ENCODE measurements at places on chromosomes 13 and 19. TPM values are rescaled to one million over a fixed set of nuclear protein-coding genes. Genes with fewer than 3 reads are reported as not detected.

GRCh38 chr19:2993579-2993978 is 16.2 kb downstream of the TLE6 start:
- no peak overlapping the region for H3K27ac ChIP-seq
- H3K27me3 ChIP-seq: no peaks in the 10 kb centered on the region
- H3K36me3 ChIP-seq: peaks cover 6% of the 10 kb centered on the region
- DNase-seq: no peak
- peaks cover 12% of the 10 kb centered on the region for H3K4me1 ChIP-seq
- no peak overlapping the region for H3K4me3 ChIP-seq

- no peaks in the 10 kb centered on the region for H3K27me3 ChIP-seq
- H3K4me1 ChIP-seq: no peaks in the 10 kb centered on the region
- H3K4me3 ChIP-seq: no peak overlapping the region
- no peak for DNase-seq
These were observed 12.6 kb downstream of the ATP11A start for GRCh38 chr13:112702341-112702985.

DNA sequence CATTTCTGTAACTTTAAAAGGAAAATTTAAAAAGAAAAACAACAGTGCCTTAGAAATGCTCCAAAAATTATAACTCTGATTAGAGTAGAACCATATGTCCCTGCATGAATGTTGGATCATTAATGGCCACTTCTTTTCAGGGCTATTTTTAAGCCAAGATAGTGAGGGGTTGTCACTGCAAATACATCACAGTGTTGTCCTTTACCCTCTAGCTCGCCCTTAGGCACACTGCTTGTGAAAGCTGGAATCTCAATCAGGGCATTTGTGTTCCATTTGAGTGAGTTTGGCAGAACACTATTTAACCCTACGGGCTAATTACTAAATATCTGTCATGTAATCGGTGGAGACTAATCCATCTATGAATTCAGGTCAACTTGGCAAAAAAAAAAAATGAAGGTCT is 212.2 kb downstream of the NHLRC3 start:
- no peak overlapping the region for H3K27ac ChIP-seq
- peaks cover 69% of the 10 kb centered on the region for H3K27me3 ChIP-seq
- DNase-seq: no peak
- H3K36me3 ChIP-seq: no peaks in the 10 kb centered on the region

DNA sequence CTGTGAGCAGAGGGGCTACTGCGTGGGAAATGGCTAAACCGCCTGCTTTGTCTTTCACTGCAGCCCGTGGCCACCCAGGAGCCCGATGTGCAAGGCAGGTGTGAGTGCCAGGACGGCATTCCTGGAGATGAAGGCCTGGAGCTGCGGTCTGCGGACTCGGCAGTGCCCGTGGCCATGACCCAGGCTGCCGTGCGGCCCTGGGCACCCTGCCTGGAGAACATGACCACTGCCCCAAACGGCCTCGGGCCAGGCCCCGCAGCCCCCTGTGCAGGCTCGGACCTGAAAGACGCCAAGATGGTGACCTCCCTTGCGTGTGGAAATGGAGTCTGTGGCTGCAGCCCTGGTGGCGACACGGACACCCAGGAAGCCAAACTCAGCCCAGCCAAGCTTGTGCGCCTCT is 62.2 kb downstream of the SPATA13 start:
- no peak overlapping the region for H3K27ac ChIP-seq
- H3K4me1 ChIP-seq: no peaks in the 10 kb centered on the region
- no peaks in the 10 kb centered on the region for H3K36me3 ChIP-seq
- no peak for DNase-seq
- no peak overlapping the region for H3K4me3 ChIP-seq

GRCh38 chr13:43478211-43478610 is 308.6 kb downstream of the ENOX1 start:
- no peak for DNase-seq
- no peak overlapping the region for H3K4me3 ChIP-seq
- H3K27me3 ChIP-seq: no peaks in the 10 kb centered on the region
- H3K36me3 ChIP-seq: no peaks in the 10 kb centered on the region
- no peaks in the 10 kb centered on the region for H3K4me1 ChIP-seq

- H3K27ac ChIP-seq: no peak overlapping the region
- no peak for DNase-seq
- H3K4me1 ChIP-seq: peaks cover 5% of the 10 kb centered on the region
- no peaks in the 10 kb centered on the region for H3K36me3 ChIP-seq
These were observed 699.0 kb downstream of the FGF9 start for GRCh38 chr13:22369840-22370239.

GRCh38 chr13:95387733-95388207 is 86.5 kb upstream of the ABCC4 start:
- H3K36me3 ChIP-seq: no peaks in the 10 kb centered on the region
- H3K27me3 ChIP-seq: peaks cover 36% of the 10 kb centered on the region
- DNase-seq: no peak

The TJP3 gene
- total RNA-seq: 0.69 TPM

GRCh38 chr13:40613192-40613818 is 53.1 kb downstream of the FOXO1 start:
- H3K27ac ChIP-seq: no peak overlapping the region
- peaks cover 95% of the 10 kb centered on the region for H3K36me3 ChIP-seq
- DNase-seq: no peak
- H3K27me3 ChIP-seq: no peaks in the 10 kb centered on the region
- H3K4me1 ChIP-seq: peaks cover 42% of the 10 kb centered on the region

- DNase-seq: no peak
- peaks cover 43% of the 10 kb centered on the region for H3K4me1 ChIP-seq
- no peak overlapping the region for H3K27ac ChIP-seq
- no peaks in the 10 kb centered on the region for H3K27me3 ChIP-seq
- no peak overlapping the region for H3K4me3 ChIP-seq
These were observed 4.9 kb downstream of the MED26 start for GRCh38 chr19:16623066-16623465.

- H3K27me3 ChIP-seq: no peaks in the 10 kb centered on the region
- no peak overlapping the region for H3K27ac ChIP-seq
- peaks cover 89% of the 10 kb centered on the region for H3K36me3 ChIP-seq
- no peak for DNase-seq
- no peak overlapping the region for H3K4me3 ChIP-seq
- peaks cover 13% of the 10 kb centered on the region for H3K4me1 ChIP-seq
These were observed 22.8 kb downstream of the CAPN12 start for GRCh38 chr19:38721496-38721895.

GRCh38 chr13:61045251-61045650 is 370.4 kb downstream of the PCDH20 start:
- H3K27me3 ChIP-seq: peaks cover 21% of the 10 kb centered on the region
- no peaks in the 10 kb centered on the region for H3K4me1 ChIP-seq
- H3K4me3 ChIP-seq: no peak overlapping the region
- DNase-seq: no peak

DNA sequence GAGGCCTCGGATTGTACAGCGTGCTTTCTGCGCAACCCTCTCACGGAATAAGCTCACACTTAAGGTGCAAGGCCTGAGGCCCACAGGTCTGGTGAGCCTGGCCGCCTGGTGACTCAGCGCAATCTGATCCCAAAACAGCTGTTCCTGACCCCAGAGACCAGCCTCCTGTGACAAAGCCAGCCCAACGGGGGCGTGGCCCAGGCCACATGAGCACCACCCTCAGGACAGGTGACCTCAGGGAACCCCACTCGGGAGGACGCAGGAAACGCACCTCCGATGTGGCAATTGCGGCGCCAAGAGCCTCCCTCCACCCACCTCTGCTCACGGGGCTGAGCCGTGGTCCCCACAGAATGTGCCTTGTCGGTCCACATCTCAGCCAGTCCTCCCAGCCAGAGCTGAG is 26.4 kb downstream of the GRTP1 start:
- no peaks in the 10 kb centered on the region for H3K4me1 ChIP-seq
- H3K4me3 ChIP-seq: no peak overlapping the region
- no peaks in the 10 kb centered on the region for H3K36me3 ChIP-seq
- no peaks in the 10 kb centered on the region for H3K27me3 ChIP-seq
- H3K27ac ChIP-seq: no peak overlapping the region
- no peak for DNase-seq

DNA sequence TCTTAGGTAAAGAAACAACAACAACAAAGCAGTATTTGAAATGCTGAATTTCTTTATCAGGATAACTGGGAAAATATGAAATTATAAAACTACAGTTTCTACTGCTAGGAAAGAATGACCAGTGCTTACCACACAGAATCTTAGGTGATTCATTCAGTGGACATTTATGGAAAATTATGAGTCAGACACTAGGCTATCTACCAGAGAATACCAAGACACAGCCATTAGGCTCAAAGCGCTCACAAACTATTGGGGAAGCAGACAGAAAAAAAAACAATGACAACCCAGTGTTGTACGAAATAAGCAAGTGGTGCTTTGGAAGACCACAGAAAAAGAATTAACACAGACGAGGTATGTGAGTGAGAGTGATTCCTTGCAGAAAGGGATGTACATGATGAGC is 1019.5 kb downstream of the PCDH9 start:
- no peaks in the 10 kb centered on the region for H3K27me3 ChIP-seq
- H3K36me3 ChIP-seq: no peaks in the 10 kb centered on the region
- H3K27ac ChIP-seq: peak overlapping the region; percentile 40
- no peak overlapping the region for H3K4me3 ChIP-seq

The ANKLE1 gene
- 1.0 TPM for total RNA-seq

DNA sequence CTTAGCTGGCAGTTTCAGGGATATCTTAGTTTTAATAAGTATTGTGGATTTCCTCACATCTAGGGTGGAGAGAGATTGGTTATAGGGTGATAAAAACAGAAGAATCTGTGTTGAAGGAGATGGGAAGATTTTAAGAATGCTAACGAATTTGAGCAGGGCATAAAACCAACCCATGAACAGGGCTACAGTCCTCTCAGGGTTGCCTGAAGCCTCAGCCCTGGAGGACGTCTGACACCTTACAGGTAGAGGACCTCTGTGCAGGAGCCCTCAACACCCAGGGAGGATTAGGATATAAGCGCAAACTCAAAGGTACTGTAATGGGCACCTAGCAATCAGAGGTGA is 461 bp upstream of the WASF3 start:
- H3K27ac ChIP-seq: no peak overlapping the region
- peak overlapping the region; percentile 69 for H3K4me3 ChIP-seq
- no peak for DNase-seq
- peaks cover 11% of the 10 kb centered on the region for H3K27me3 ChIP-seq
- peaks cover 15% of the 10 kb centered on the region for H3K4me1 ChIP-seq
- H3K36me3 ChIP-seq: no peaks in the 10 kb centered on the region

DNA sequence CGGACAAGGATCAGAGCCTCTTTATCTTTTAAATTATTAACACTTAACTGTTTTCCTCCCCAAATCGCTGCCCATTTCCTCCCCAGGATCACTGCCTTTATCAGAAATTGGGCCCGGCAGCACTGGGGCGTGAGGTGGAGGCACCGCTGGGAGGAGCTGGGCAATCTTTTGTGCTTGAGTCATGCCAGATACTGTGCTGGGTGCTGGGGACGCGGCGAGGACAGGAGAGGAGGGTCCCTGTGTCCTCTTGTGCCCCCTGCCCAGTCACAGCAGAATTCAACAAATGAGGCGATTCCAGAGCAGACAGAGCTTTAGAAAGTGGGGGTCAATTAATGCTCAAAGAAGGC is 347.8 kb downstream of the ZNF536 start:
- no peaks in the 10 kb centered on the region for H3K36me3 ChIP-seq
- no peak for DNase-seq
- no peak overlapping the region for H3K4me3 ChIP-seq

DNA sequence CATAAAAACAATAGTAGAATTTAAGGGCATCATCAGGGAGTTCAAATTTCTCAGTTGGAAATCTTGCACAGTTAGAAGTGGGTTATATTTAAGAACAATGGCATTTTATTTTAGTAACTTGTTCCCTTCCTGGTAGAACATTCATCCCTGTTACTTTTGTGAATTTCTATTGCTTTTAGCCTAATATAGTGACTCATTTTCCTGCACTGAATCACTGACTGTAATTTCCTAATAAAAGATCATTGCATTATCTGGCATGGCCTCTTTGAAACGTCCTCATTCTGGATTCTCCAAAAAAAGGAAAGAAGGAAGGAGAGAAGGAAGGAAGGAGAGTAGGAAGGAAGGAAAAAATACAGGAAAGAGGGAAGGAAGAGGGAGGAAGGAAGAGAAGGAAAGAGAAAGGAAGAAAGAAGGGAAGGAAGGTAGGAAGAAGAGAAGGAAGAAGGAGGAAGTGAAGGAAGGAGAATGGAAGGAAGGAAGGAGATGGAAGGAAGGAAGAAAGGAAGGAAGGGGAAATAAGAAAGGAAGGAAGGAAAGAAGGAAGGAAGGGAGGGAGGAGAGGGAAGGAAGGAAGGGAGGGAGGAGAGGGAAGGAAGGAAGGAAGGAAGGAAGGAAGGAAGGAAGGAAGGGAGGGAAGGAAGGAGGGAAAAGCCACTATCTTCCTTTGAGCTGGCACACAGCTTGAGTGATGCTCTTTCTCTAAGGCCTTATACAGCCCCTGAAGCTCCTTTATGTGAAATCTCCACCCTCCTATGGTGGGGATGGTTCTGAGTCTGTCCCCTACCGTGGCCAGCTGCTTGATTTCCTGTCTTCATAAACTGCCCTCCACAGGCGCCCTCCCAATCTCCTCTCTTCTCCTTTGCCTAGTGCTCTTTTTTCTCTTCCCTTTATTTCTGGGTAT is 29.8 kb upstream of the TM9SF2 start:
- DNase-seq: peak; percentile 12
- no peak overlapping the region for H3K4me3 ChIP-seq
- peaks cover 17% of the 10 kb centered on the region for H3K4me1 ChIP-seq
- H3K27me3 ChIP-seq: peaks cover 15% of the 10 kb centered on the region
- H3K27ac ChIP-seq: no peak overlapping the region
- H3K36me3 ChIP-seq: no peaks in the 10 kb centered on the region

The CCDC169 gene
- total RNA-seq: 5.9 TPM

DNA sequence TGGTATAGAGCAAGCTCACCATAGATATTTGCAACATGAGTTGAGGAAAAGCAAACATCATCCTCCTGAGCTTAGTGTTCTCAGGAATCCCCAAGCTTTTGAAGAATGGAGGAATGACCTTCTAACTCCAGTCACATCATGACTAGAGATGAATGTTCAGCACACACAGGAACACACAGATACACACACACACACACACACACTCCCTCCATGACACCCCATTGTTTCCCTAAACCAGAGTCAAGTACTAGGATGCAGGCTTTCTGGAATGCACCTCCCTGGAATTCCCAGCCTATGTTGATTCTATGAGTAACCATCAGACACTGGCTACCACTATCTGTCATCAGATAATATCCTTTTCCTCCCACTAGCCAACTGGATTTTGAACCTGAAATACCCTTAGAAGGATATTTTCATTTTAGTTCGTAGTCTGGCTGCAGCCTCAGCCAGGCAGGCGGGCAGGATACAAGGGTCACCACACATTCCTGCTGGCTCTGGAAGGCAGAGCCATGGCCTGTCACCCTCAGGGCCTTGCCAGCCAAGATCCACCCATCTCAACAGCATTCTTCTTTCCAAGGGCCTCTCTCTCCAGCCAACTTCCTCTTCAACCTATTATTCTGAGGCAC is 162.4 kb downstream of the FOXO1 start:
- DNase-seq: peak; percentile 54
- H3K4me3 ChIP-seq: no peak overlapping the region
- peaks cover 6% of the 10 kb centered on the region for H3K4me1 ChIP-seq
- peak overlapping the region; percentile 18 for H3K27ac ChIP-seq

The TNNI3 gene
- not detected for total RNA-seq

- H3K27me3 ChIP-seq: no peaks in the 10 kb centered on the region
- no peaks in the 10 kb centered on the region for H3K36me3 ChIP-seq
- H3K27ac ChIP-seq: no peak overlapping the region
- no peak for DNase-seq
- no peak overlapping the region for H3K4me3 ChIP-seq
These were observed 590.9 kb upstream of the SLITRK5 start for GRCh38 chr13:87080100-87080779.

GRCh38 chr19:54041969-54042606 is 21.6 kb downstream of the VSTM1 start:
- H3K4me1 ChIP-seq: no peaks in the 10 kb centered on the region
- no peak overlapping the region for H3K27ac ChIP-seq
- no peak for DNase-seq
- peaks cover 24% of the 10 kb centered on the region for H3K27me3 ChIP-seq
